Glomerular endothelial cell (primary cell): ENCODE measurements at places on chromosomes 3 and 15. TPM values are rescaled to one million over a fixed set of nuclear protein-coding genes. Genes with fewer than 3 reads are reported as not detected.

TEX55 gene
- not detected in 2 replicates for total RNA-seq

RTP3 gene
- not detected in 2 replicates for total RNA-seq

CLSTN2 gene
- 1.6 and 2.3 TPM in 2 replicates for total RNA-seq

NLGN1 gene
- 1.3 and 3.0 TPM in 2 replicates for total RNA-seq

LDHAL6B gene
- total RNA-seq, result not detected in 2 replicates

KLHDC8B gene
- 98.4 and 110 TPM in 2 replicates for total RNA-seq

GOLGA8H gene
- total RNA-seq, result 0.23 TPM in 1 of 2 replicates, not detected in the other

SERPINI1 gene
- 1.5 and 4.4 TPM in 2 replicates for total RNA-seq

ACKR4 gene
- total RNA-seq, result 0.58 and 0.64 TPM in 2 replicates

GP5 gene
- total RNA-seq, result 0.29 TPM in 1 of 2 replicates, not detected in the other

TXNRD3 gene
- 5.4 and 5.6 TPM in 2 replicates for total RNA-seq

MED12L gene
- total RNA-seq, result 0.05 and 0.29 TPM in 2 replicates

GOLGA8Q gene
- not detected in 2 replicates for total RNA-seq

CAPN3 gene
- 4.1 TPM in 1 of 2 replicates, not detected in the other for total RNA-seq

PPP2R3A gene
- 12.8 and 15.9 TPM in 2 replicates for total RNA-seq

CHDH gene
- 0.06 and 0.82 TPM in 2 replicates for total RNA-seq

TMIE gene
- not detected in 2 replicates for total RNA-seq

KY gene
- total RNA-seq, result 0.06 TPM in 1 of 2 replicates, not detected in the other

FAM43A gene
- total RNA-seq, result 505 and 617 TPM in 2 replicates

CPLX3 gene
- total RNA-seq, result not detected in 2 replicates

CXCR6 gene
- total RNA-seq, result not detected in 2 replicates

LRRC31 gene
- total RNA-seq, result not detected in 2 replicates

CCDC13 gene
- 0.47 and 1.5 TPM in 2 replicates for total RNA-seq

B2M gene
- total RNA-seq, result 3,781 and 4,884 TPM in 2 replicates

UNC13C gene
- total RNA-seq, result 0.05 TPM in 1 of 2 replicates, not detected in the other

FANCD2OS gene
- total RNA-seq, result not detected in 2 replicates

LARP6 gene
- 18.4 and 48.9 TPM in 2 replicates for total RNA-seq

SCN11A gene
- total RNA-seq, result 0.15 and 0.23 TPM in 2 replicates

SNTN gene
- total RNA-seq, result not detected in 2 replicates

PRSS50 gene
- not detected in 2 replicates for total RNA-seq

CYP1A2 gene
- not detected in 2 replicates for total RNA-seq

RASGRP1 gene
- total RNA-seq, result 0.10 and 0.12 TPM in 2 replicates

IGDCC3 gene
- 0.41 TPM in 1 of 2 replicates, not detected in the other for total RNA-seq

LOXL1 gene
- total RNA-seq, result 35.5 and 37.7 TPM in 2 replicates

SLC22A13 gene
- total RNA-seq, result not detected in 2 replicates

SAMD7 gene
- not detected in 2 replicates for total RNA-seq

TRNT1 gene
- total RNA-seq, result 10.0 and 15.4 TPM in 2 replicates

CMC1 gene
- 11.3 and 16.0 TPM in 2 replicates for total RNA-seq

ABHD10 gene
- 16.3 and 20.3 TPM in 2 replicates for total RNA-seq

CRTC3 gene
- 13.3 and 22.9 TPM in 2 replicates for total RNA-seq

MCCC1 gene
- total RNA-seq, result 10.6 and 13.0 TPM in 2 replicates

ILDR1 gene
- total RNA-seq, result not detected in 2 replicates

RGMA gene
- total RNA-seq, result 0.15 and 0.35 TPM in 2 replicates

SH3GL3 gene
- total RNA-seq, result not detected in 2 replicates

APOD gene
- 2.8 and 8.6 TPM in 2 replicates for total RNA-seq

SECISBP2L gene
- 24.5 and 38.0 TPM in 2 replicates for total RNA-seq

GUCA1C gene
- not detected in 2 replicates for total RNA-seq

TCTA gene
- total RNA-seq, result 18.4 and 28.7 TPM in 2 replicates

KLHL40 gene
- total RNA-seq, result not detected in 2 replicates

FRMD5 gene
- 3.2 and 5.1 TPM in 2 replicates for total RNA-seq

SLC25A36 gene
- total RNA-seq, result 42.5 and 44.5 TPM in 2 replicates

HRH1 gene
- 13.3 and 23.5 TPM in 2 replicates for total RNA-seq
